Right renal cortex interstitium (tissue), 3 donors: ENCODE measurements at places on chromosomes 11 and 22. TPM values are rescaled to one million over a fixed set of nuclear protein-coding genes. Genes with fewer than 3 reads are reported as not detected.

- no peak for DNase-seq
Measured at GRCh38 chr11:13297917-13298356, 20.3 kb downstream of the BMAL1 start.

- DNase-seq, result no peak
Measured at GRCh38 chr11:85769771-85770170, 41.2 kb downstream of the SYTL2 start.

DNA sequence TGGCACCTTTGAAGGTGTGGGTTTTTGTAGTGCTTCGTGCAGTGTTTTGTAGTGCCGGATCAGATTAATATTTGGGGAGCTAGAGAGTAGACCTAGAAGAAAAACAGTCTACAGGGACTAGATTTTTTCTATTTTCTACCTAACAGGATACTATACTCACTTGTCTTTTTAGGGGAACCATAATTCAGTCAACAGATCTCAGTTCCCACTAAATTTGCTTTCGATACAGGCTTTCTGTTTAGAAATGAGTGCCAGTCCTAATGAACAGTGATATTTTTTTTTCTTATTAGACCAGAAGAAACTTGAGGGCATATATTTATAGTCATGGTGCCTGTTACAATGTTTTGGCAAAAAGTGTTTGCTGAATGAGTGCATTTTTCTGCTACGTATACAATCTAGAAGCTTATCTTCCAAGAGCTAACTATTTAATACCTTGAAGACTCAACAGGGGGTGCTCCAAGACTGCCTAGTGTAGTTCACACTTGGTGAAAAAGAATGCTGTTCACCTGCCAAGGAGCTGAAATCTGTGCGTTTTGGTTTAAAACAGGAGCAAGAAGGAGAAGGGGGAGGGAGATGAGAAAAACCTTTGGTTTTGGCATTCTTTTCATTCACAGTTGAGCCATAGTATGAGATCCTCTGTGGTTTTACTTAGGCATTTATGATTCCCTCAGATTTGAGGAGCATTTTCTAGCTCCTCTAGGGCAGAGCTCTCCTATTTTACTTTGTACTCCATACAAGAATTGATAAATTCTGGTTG is 44.9 kb upstream of the VSTM5 start:
- peak; percentile 32 for DNase-seq

DNA sequence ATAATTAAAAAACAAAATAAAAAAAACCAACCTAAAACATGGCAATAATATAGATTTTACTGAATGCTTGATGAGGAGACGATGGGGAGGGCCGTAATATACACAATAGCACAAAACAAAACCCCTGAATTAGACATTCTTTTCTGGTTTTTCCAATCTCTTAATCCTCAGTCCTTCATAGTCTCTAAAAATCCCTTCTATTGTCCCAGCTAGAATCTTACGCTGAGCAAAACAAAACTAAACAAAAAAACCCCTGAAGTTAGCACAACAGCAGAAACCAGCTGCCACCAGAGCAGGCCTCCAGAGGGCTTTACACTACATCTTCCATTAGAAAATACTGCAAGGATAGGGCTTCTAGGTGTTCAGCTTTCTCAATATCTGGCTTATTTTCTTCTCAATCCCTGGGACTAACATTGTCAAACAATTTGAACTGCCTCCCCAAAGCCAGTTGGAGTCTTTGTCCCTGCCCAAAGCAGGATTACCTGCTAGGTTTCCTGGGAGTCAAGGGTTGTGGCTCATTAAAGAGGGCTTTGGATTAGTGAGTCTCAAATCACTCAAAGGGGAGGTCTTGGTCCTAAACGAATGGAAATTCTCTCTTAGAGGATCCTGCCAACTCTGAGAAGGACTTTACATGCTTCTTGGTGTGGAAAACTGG is 2.1 kb upstream of the RNF26 start:
- no peak for DNase-seq

GRCh38 chr11:43952401-43953342 is 10.2 kb downstream of the C11orf96 start:
- no peak for DNase-seq

Gene OR51E2
- 0.52 TPM for polyA plus RNA-seq

- DNase-seq, result no peak
Measured at GRCh38 chr11:44533921-44534711, 31.3 kb upstream of the CD82 start.

- DNase-seq, result no peak
Measured at GRCh38 chr11:45638051-45638450, 27.4 kb downstream of the CHST1 start.
